ENCODE measurements at places on chromosomes 2 and 18.

GRCh38 chr2:161306919-161307318 is 1.3 kb upstream of the PSMD14 start:
- no peak for DNase-seq

DNA sequence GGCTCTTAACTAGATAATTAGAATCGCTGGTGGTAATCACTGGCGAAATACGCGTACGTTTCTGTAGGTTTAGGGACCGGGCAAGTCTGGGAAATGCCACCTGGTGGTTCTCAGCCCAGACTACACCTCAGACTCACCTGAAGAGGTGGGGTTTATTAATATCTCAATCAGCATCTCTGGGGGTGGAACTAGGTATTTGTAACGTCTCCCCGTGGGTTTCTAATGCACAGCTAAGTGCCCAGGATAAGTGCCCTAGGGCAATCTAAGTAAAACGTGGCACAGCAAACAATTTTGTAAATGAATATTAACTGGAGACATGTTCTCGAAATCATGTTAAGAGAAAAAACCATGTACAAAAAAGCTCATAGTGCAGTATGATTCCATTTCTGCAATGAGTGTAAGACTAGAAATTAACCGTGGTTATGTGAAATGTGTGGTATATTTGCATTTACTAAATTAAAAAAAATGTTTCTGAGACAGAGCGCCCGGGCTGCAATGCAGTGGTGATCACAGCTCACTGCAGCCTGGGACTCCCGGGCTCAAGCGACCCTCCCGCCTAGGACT is 760 bp upstream of the CNOT11 start:
- no peak for DNase-seq

DNA sequence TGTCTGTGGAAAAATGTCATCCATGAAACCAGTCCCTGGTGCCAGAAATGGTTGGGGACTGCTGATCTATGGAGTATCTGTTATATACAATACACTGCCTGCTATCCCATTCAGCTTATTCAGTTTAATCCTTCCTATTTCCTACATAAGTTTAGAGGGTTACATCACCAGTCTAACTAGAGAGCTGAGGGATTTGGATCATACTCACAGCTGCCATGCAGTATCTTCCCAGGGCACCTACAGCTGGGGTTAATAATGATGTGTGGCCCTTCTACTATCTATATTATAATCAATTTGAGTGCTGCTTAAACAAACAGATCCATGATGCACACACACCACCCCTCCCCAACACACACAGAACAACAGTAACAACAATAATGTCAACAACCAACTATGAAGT is 524.0 kb downstream of the LRRTM4 start:
- DNase-seq, result no peak

DNA sequence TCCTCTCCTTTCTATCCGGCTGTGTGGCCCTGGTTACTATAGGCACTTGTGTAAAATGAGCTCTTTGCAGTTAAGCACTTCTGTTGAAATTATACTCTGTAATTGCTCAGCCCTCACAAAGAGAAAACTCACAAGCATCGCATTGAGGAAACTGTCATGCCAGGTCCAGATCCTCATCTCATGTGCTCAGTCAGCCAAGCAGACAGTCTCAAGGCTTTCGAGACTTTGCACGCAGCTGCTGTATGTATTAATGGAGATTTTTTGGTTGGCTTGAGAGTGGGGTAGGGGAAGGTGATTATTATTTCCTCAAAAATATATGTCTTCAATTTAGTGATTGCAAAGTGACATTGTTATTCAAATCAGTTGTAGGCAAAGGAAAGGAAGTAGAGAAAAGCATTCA is 33.0 kb upstream of the PHLPP1 start:
- DNase-seq, result peak; percentile 76

- no peak for DNase-seq
These were observed 10.5 kb downstream of the ANKRD29 start for GRCh38 chr18:23652232-23652631.

- no peak for DNase-seq
These were observed 9.0 kb downstream of the SERTAD2 start for GRCh38 chr2:64644458-64645382.

DNA sequence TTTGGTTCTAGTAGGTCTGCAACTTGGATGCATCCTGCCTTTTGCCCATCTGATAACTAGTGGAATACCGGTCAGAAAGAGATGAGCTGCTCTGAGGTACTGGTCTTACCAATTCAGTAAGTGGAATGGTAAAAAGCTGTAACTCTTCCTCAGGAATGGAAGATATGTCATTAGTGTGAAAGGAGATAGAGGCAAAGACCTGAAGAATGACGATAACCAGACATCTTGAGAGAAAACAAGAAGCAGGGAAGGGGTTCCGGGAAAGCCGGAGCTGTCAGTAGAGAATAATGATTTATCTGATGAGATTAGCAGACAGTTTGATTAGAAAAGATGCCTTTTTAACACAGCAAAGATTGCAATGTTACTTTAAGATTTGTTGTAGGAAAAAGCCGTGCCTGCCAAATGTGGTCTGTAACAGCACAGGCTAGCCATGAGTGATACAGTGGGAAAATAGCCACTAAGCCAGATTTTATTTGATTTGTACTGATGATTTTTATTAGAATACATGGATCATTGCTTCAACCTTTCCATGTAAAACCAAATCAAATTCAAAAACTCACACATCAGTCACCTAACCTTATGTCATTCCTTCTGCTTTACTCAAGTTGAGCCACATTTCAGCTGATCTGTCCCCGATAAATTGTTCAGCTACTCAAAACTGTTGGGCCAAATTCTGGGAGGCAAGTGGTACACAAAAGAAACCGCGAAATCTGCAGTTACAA is 110.0 kb downstream of the TCF4 start:
- DNase-seq, result no peak
